Effector memory CD8-positive, alpha-beta T cell (primary cell): ENCODE measurements at places on chromosomes 5 and 9.

DNA sequence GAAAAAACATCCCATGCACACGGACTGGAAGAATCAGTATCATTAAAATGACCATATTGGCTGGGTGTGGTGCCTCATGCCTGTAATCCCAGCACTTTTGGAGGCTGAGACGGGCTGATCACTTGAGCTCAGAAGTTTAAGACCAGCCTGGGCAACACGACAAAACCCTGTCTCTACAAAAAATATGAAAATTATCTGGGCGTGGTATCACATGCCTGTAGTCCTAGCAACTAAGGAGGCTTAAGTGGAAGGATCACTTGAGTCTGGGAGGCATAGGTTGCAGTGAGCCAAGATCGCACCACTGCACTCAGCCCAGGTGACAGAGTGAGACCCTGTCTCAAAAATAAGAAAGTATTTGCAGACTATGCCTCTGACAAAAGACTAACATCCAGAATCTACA, 68.4 kb downstream of the TTC39B start:
- DNase-seq: no peak

DNA sequence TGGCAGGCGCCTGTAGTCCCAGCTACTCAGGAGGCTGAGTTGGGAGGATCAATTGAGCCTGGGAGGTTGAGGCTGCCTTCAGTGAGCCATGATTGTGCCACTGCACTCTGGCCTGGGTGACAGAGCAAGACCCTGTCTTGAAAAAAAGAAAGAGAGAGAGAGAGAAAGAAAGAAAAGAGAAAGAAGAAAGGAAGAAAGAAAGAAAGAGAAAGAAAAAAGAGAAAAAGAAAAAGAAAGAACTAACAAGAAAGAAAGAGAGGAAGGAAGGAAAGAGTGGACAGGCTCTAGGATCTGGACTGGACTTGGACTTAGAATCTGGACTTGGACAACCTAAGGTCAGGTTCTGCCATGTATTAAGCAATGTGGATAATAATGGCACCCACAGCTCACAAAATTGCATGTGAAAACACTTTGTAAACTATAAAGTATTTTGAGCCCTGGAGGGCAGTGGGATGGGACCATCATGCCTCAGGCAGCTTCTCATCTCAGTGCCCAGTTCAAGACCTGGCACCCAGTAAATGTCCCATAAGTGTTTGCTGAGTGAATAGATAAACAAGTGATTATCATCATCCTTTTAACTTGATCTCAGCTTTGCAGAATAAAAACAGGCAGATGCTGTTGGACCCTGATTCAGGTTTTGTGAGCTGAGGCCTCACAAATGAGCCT, 12.8 kb upstream of the PHF19 start:
- no peak for DNase-seq

DNA sequence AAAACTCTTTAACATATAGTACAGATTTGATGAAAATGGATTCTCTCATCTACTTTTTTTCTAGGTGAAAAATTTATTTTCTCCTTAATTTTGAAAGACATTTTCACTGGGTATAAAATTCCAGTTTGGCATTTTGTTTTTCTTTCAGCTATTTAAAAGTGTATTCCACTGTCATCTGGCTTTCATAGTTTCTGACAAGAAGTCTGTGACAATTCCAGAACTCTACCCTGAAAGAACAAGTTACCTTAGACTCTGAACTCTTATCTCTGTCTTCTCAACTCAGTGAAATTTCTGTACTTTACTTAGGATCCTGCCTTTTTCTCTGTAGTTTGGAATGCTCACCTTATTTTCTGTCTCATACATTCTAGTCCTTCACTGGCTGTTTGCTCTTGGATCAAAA, 161.7 kb downstream of the RANBP17 start:
- no peak for DNase-seq

GRCh38 chr5:172714491-172715420, 56.2 kb downstream of the DUSP1 start:
- DNase-seq: peak; percentile 65

DNA sequence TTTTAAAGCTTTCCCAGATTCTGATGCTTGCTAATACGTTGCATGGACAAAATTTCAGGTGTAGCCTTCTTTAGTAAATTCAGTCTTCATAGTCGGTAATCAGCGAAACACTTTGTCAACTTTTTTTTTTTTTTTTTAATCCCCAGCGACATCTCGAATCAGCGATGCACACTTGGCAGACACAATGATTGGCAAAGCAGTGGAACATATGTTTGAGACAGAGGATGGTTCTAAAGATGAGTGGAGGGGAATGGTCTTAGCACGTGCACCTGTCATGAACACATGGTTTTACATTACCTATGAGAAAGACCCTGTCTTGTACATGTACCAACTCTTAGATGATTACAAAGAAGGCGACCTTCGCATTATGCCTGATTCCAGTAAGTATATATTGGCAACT, 66.8 kb upstream of the NXNL2 start:
- no peak for DNase-seq

DNA sequence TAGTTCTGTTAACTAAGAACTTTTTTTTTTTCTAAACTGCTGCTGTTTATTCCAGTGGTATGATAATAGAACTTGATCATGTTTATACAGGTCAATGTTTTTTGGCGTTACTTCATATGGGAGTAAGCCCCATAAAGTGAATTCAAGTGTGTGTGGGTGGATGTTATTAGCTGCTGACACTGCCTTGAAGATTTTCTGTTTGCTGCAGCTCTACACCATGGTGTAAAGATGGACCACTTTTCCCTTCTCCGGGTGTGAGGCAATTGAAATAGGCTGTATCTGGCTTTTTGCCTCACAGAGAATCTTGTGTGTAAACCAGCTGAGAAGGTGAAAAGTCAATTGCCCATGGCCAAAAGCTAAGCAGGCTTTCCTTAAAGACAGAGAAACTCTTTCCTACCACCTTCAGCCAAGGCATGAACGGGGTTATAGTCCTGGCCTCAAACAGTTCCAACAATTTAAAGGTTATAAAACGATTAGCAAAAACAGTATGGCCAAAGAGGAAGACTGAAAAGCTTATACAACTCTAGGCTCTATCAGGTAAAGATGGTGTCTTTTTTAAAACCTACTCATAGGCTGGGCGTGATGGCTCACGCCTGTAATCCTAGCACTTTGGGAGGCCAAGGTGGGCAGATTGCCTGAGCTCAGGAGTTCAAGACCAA, 33.9 kb upstream of the ABCA1 start:
- DNase-seq: no peak

DNA sequence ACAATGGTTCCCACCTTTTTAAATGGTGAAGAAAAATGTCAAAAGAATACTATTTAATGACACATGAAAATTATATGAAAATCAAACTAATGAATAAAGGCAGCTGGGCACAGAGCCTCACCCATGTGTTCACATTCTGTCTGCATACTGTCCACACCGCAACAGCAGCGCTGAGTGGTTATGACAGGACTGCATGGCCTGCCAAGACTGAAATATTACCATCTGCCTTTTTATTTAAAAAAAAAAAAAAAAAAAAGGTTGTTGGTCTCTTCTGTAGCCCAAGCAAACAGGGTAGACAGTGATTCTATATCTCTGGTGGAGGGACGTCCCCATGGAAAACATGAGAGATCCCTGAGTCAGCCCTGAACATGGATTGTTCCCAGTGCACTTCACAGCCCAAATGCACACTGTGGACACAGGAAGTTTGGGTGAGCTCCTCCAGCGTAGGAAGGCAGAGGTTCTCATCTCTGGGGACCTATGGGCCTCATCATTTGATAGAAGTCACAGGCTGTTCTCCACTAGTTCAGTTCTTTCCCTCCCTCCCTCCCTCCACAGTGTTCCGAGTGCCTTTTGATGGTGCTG, 44.9 kb upstream of the SHC3 start:
- no peak for DNase-seq

DNA sequence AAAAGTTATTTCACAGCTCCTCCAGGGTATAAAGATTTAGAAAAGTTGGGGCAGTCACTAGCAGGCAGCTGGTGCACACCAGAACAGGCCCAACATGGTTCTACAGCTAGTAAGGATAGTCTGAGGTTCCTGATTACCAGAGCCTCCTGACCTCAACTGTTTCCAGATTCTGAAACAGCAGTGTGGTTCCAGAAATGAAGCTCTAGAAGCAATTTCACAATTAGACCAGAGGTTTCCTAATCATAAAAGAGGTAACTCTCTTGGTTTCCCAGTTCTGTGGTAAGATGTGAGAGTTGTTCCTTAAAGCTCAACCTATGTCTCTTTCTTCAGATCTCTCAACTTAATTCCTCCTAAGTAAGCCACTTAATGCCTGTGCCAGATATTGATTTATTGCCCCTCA, 11.9 kb downstream of the AGTPBP1 start:
- DNase-seq: no peak

GRCh38 chr9:78406933-78407332, 110.0 kb downstream of the PSAT1 start:
- no peak for DNase-seq

DNA sequence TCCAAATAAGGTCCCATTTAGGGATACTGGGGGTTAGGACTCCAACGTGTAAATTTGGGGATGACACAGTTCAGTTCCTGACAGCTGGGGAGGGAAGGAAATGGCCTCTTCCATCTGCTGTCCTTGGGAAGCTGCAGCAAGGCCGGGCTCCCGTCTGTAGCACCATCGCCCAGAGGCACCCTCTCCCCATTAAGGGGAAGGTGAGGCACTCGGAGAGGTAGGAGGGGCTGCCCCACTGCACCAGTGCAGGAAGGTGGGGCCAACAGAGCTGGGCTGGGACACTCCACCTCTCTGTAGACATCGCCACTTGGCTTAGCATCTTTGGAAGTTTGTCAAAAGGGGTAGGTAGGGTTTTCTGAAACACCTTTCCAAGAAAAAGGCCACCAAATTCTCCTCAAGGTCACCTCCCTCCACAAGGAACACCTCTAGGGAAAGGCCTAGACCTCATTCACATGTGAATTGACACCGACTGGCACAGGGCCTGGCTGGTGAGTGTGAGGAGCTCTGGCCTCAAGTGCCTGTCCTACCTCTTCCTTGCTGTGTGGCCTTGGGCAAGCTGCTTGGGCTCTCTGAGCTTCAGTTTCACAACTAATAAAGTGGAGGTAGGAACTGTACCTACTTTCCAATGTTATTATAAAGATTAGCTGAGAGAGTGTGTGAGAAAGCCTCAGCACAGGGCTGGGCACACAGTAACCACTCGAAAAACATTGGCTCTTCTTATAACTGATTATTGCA, 75.0 kb upstream of the NEURL1B start:
- no peak for DNase-seq

GRCh38 chr5:142587354-142587965, 98.4 kb downstream of the FGF1 start:
- peak; percentile 11 for DNase-seq

GRCh38 chr9:89952401-89952800, 347.6 kb downstream of the GADD45G start:
- DNase-seq: no peak

DNA sequence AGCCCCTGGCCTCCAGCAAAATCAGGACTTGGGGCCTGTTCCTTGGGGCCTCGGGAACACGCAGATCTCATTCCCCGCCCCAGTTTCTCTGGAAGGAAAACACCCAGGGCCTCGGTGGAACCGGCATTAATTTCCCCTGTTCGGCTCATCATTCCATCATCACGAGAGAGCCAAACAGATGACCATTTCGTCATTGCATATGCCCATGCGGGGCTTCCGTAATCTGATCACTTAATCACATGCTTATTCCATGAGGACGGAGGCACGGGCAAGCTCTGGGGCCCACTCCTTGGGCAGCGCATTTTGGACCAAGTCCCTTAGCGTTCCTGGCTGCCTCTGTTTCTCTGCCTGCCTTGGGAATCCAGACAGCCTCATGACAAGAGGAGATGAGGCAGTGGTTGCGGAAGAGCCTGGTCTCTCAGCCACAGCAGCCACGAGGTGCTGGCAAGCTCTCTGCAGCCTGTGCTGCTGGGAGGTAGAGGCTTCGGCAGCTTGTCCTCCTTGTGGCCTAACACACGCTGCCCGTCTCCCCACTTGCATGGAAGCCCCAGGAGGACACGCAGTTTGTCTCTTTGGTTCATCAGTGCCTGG, 65.0 kb upstream of the IER5L start:
- no peak for DNase-seq

DNA sequence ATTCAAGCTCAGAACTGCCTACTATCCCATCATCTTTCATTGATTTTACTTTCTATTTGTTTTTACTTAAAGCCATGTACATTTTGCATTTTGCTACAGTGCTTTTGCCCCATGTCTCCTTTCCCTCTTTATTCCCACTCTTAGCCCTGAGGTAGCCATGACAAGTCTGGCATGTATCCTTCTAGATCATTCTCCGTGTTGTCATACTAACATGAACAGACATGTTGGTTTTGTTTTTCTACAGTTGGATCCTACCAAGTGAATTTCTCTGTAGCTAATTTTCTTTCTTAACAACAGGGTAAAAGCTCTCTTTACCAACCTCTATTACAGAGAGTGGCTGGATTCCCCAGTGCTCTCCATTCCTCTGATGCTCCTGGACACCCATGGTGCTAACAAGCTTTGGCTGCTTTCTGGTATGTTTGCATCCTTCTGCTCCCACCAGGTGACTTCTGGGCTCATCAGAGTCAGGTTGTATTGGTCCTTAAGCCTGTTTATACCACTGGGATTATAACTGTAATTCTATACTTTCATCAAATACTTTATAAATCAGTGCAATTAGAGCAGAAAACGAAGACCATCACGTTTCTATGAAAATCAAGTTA, 38.8 kb upstream of the BOD1 start:
- DNase-seq: no peak

DNA sequence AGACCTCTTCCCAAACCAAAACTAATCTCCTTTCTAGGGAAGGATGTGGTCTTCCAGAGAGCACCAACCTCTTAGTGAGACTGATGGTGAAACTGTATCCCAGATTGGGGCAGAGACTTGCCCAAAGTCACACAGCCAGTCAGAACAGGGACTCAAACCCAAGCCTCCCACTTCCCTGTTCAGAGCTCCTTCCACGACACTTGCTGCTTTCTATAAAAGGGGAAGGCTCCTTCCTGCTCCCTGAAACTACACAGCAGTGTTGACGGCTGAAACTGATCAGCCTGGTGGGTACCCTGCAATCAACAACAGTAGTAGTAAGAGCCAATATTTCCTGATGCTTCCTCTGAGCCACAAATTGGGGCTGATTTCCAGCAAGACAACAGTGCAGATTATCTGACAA, 1.5 kb downstream of the TOR2A start:
- no peak for DNase-seq
